ENCODE measurements at places on chromosomes 13 and 19.

GRCh38 chr19:47243776-47244547 is 12.4 kb upstream of the CCDC9 start:
- DNase-seq: peak; percentile 85

- no peak for DNase-seq
Observed at GRCh38 chr13:103087275-103087674, 21.1 kb upstream of the SLC10A2 start.

- no peak for DNase-seq
Observed at GRCh38 chr19:46321653-46322052, 24.8 kb downstream of the HIF3A start.

DNA sequence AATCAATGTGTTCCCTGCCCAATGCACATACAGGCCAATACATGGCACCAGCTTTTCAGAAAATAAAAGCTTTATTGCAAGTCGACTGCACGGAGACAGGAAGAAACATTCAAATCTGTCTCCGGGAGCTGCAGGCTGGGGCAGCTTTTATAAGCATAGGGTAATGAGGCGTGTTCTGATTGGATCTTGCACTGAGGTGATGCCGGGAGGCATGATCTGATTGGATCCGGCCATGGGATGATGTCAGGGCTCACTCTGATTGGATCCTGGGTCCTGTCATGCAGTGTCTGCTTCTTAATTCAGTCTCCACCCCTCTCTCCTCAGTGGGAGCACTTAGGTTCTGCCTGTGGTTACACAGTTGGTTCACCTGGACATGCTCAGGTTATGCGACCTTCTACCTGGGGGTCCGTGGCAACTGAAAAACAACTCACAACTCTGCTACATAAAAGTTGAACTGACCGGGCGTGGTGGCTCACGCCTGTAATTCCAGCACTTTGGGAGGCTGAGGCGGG is 11.8 kb upstream of the FBN3 start:
- DNase-seq: no peak

GRCh38 chr13:57003682-57004081 is 137.0 kb upstream of the PRR20A start:
- DNase-seq: no peak

- no peak for DNase-seq
Observed at GRCh38 chr13:89903115-89903514, 1444.4 kb upstream of the MIR17HG start.

DNA sequence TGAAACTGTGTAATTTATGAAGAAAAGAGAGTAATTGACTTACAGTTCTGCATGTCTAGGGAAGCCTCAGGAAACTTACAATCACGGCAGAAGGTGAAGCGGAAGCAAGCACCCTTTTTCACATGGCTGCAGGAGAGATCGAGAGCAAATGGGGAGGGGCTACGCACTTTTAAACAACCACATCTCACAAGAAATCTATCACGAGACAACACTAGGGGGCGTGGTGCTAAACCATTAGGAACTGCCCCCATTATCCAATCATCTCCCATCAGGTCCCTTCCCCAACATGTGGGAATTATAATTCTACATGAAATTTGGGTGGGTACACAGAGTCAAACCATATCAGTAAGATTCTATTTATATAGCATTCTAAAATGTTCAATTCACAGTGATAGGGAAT is 114.8 kb upstream of the TRPC4 start:
- DNase-seq: no peak

- no peak for DNase-seq
Observed at GRCh38 chr19:388691-389090, 20.3 kb downstream of the C2CD4C start.
